GM04503 (cell line): ENCODE measurements at places on chromosomes 2 and 18.
A peak's percentile ranks its signal among the peaks of the same experiment; 100 is the strongest.

GRCh38 chr2:42101206-42102023 is 53.6 kb downstream of the PKDCC start:
- no peak for DNase-seq

DNA sequence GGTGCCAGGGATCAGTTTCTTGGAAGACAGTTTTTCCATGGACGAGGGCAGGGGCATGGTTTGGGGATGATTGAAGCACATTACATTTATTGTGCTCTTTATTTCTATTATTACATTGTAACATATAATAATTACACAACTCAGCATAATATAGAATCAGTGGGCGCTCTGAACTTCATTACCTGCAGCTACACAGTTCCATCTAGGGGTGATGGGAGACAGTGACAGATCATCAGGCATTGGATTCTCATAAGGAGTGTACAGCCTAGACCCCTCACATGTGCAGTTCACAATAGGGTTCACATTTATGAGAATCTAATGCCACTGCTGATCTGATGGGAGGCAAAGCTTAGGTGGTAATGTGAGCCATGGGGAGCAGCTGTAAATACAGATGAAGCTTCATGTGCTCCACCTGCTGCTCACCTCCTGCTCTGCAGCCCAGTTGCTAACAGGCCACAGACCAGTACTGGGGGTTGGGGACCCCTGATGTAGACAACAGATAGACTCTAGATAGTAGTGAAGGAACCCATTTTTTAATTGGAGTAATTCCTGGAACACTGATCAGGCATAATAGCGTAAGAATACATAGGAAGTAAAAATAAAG is 41.5 kb upstream of the MC4R start:
- no peak for DNase-seq

DNA sequence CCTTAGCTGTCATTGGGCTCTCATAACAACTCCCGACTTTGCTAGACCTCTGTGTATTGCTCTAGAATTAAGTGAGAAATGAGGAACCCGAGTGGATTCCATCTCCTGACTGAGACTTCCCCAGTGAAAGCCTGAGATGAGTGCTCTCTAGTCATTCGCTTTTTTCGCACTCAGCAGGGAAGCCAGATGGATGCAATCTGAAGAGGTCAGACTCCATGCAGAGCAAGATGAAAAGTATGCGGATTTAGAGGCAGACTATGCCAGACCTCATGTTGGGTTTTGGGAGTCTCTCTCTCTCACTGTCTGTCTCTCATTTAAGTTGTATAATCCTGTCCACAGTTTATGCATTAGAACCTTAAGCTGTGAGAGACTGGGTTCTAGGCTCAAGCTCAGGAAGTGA is 88.6 kb downstream of the SLC5A7 start:
- no peak for DNase-seq

DNA sequence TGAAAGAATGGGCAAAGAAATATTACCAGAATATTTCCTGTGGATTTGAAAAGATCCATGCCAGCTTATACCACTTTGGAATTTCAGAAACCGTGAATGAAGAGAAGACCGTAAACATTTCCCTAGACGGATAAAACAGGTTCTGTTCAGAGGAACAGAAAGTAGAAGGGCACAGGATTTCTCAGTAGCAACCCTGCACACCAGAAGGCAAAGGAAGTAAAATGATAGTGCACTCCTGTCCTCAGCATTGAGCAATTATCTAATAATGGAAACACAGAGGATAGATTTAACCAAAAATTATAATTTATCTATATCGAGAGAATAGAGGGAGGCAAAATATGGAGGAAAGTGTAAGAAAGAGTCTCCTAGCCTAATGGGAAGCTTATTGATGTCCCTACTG is 87.0 kb upstream of the ITGA6 start:
- no peak for DNase-seq

DNA sequence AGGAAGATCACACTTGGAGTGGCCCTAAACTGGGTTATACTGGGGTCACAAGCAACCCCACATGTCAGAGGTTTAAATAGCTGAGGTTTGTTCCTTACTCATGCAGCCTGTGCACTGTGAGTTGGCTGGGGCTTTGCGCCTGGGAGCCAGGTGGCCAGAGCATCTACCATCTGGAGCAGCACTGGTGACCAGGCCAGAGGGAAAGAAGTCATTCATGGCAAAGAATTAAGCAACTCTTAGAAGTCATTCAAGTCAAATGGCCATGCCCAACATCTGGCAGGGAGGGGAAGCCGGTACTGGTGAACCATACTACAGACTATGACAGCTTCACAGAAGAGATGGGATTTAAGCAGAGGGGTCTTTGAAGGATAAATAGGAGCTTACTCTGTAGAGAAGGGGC is 90.7 kb downstream of the POLR1A start:
- no peak for DNase-seq

DNA sequence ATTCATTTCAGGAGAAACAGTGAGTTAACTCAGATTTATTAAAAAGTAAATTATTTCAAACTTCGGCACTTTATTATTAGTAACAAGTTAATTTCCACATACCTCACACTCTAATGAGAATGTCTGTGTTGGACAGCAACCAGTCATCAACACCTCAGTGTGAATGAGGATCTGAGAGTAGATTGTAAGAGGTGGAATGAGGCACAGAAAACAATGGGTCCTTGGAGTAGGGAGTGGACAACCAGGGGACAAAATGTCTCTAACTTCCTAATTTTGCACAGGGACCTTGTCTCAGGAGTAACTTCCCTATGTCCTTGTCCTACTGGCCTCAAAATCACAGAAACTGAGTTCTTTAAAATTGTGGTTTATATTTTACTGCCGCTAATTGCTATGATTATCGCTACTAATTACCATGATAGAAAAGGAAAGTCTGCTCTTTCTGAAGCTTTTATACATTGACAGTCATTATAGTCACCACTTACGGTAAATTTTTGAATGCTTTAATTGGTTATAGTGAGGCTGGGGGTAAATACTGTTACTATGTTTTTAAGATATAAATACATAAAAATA is 82.2 kb upstream of the LRPPRC start:
- DNase-seq, result no peak

- DNase-seq, result peak; percentile 98
Observed at GRCh38 chr2:238864207-238865014, 16.5 kb downstream of the TWIST2 start.

- no peak for DNase-seq
Observed at GRCh38 chr2:220226076-220226475, 598.6 kb downstream of the SLC4A3 start.

DNA sequence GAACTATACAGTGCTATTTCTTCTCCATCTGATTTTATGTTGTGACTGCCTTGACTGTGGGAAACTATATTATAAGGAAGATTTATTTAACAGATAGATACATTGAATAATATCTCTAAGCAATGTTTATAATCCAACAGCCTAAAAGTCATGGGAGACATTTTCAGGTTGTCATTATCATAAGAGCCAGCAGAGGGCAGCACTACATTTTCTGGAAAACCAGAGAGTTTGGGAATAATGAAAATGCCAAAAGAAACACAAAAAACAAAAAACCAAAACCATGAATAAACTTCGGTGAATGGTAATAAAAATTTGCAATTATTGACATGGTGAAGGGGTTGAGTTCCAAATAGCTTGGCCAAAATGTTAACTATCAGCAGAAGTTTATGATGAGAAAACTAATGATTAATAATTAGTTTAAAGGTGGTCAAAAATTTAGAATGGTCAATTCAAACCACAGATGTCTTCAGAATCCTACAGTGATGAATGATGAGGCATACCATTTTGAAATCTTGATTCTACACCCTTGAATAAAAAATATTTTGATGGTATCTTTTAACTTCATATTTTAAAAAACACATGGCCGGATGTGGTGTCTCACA is 4.7 kb downstream of the EEF1B2 start:
- DNase-seq, result no peak

- no peak for DNase-seq
Observed at GRCh38 chr2:11873356-11874154, 127.1 kb downstream of the LPIN1 start.

DNA sequence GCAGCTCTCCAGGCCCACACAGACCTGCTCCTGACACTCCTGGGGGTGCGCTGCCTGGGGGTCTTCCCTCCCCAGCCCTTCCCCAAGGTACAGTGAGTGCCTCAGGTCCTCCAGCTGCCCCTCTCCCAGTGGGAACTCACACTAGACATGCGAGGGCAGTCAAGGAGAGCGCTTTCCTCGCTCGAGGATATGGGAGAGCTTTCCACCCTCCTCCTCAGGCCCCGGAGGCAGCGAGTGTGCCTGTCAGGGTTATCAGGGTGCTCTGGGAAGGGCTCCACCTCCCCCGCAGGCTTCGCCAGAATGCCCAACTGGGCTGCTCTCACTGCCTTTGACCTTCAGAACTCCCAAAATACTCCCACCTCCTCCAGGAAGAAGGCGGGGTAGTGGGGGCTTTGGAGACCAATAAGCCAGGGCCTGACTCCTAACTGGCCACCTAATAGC is 85.7 kb upstream of the LAPTM4A start:
- no peak for DNase-seq

DNA sequence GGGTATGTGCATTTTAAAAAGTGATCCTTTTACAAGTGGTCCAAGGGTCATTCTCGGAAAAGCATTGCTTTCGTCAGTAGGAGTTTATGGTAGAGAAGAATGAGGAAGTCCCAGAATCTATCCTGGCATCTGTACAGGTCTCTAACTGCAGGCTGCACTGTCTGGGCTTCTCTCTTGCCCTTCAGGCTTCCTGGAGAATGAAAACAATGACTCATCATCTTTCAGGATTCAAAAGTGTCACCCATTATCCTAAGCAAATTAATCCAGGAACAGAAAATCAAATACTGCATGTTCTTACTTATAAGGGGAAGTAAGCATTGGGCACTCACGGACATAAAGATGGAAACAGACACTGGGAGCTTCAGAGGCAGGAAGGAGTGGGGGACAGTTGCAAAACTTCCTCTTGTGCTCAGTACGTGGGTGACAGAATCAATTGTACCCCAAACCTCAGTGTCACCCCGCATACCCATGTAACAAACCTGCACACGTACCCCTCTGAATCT is 60.2 kb upstream of the TXNDC2 start:
- DNase-seq, result peak; percentile 86

GRCh38 chr18:46324087-46324955 is 220.1 kb downstream of the HAUS1 start:
- DNase-seq, result peak; percentile 11

DNA sequence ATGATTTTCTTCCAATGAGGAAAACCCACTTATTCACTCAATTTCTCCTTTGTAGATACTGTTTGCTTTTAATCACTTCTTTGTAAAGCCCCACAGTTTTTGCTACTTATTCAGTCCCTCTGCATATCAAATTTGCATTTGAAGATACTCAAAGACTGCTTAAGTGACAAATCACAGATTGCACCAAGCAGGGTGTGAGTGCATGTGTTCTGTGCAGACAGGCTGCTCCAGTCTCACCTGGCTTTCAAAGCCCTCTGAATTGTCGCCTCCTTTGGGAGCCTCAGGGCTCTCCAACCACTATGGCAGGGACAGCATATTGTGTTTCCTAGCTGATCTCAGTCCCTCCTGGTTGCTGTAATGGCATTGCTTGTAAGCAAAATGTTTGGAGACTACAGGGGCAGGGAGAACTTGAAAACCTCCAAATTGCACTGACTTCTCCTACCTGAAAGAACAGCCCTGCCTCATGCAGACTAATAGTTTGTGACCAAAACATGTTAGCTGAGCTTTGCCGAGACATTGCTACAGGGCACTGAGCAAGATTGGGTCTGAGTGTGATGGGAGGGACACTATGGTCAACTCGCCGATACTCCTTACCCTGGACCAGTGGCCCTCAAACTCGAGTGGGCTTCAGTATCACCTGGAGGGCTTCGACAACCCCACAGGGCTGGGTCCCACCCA is 96.8 kb downstream of the POLE4 start:
- DNase-seq, result no peak

- DNase-seq, result no peak
Observed at GRCh38 chr2:164780611-164781178, 60.9 kb downstream of the COBLL1 start.

DNA sequence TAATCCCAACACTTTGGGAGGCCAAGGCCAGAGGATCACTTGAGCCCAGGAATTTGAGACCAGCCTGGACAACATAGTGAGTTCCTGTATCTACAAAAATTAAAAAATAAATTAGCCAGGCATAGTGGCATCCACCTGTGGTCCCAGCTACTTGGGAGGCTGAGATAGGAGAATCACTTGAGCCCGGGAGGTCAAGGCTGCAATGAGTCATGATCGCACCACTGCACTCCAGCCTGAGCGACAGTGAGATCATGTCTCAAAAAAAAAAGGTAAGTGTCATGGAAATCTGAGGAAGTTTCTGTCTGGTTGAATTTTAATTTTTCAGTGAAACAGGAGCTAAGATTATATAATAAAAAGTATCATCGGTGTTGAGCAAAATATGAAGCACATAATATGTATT is 2.5 kb upstream of the C2orf15 start:
- no peak for DNase-seq

DNA sequence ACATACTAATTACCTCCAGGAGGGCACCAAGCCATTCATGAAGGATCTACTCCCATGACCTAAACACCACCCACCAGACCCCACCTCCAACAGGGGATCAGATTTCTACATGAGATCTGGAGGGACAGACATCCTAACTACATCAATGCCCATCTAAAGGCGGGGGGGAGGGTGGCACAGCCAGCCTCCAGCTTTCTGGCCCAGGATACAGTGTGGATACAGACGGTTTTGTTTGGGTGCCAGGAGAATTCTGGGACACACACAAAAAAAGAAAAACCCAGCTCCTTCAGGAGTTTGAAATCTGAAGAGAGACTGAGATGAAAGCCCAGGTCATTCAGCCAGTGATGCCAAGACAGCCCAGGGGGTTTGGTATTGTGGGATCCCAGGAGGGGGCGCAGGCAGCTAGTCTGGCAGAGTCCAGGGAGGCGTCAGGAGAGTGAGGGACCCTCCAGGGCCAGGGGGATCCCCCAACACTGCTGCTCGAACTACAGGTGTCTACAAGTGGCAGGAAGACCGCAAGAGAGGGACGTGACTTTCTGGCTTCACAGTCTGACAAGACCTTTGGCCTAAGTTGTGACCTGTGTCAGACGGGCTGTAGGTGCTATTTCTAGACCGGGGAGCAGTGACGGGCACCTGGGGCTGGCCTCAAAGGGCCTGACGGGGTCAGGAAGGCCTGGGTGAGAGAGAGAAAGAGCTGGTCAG is 62.1 kb downstream of the NDUFA10 start:
- DNase-seq, result no peak
